Cortex of kidney (tissue), 1 donor: ENCODE measurements at places on chromosomes 5 and 9.

DNA sequence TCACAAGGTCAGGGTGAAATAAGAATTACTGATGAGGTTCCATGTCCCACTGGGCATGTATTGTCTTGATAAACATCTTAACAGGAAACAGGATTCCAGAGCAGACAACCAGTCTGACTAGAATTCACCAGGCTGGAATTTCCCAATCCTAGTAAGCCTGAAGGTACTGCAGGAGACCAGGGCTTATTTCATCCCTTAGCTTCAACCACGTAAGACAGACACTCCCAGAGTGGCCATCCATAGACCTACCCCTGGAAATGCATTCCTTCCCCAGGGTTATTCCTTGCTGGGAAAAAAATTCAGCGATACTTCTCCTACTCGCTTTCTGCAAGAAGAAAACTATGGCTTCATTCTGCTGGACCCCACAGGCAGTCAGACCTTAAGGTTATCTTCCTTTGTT is 785.4 kb downstream of the NR2F1-AS1 start:
- DNase-seq: no peak

DNA sequence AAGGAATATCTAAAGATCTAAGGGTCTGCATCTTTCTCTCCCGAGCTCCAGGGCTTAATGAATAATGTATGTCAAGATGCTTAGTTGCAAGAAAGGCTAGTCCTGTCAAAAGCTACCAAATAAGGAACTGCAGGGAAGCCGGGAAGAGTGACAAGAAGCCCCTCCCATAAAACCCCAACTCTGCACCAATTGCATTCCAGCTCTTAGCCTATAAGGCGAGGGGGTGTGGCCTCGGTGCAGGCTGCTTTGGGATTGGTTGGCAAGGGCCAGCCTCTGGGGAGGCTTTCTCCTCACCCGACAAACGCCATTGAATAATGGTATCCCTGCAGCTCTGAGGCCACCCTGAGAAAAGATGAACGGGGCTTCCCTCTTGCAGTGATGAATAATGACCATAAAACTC is 416.9 kb downstream of the RAB3C start:
- no peak for DNase-seq

DNA sequence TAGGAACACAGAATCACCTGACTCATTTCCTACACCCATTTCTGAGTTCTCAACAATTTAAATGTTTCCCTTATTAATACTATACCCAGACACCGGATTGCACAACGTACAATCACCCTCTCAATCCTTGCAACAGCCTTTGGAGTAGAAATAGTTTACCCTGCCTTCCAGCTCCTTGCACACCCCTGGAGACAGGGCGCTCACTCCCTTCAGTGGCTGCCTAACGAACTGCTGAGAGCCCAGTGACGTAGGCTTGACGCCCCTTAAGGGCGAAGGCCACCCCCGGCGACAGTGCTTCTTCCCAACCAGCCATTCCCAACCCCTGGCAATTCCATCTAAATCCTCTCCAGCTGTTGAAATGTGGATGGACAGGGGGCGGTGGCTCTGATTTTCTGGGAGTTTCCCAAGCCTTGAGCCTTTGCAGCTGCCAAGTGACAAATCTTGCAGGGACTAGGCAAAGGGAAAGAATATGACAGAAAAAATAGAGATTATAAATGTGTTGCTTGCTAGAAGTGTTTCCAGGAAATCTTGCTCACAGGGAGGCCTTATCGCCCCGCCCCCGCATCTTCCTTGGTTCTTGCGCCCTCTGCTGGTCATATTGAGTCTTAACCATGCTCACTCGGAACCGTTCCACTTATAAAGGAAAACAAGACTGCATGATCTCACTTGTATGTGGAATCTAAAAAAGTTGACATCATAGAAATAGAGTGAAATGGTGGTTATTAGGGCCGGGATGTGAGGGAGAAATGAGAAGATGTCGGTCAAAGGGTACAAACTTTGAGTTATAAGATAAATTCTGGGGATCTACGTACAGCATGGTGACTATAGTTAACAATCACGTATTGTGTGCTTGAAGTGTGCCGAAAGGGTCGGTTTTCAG is 7.6 kb upstream of the BARX1 start:
- no peak for DNase-seq

- no peak for DNase-seq
Measured at GRCh38 chr9:93033531-93033930, 25.0 kb upstream of the SUSD3 start.

GRCh38 chr9:35714123-35714522 is 17.9 kb downstream of the TLN1 start:
- DNase-seq: no peak

- DNase-seq: no peak
Measured at GRCh38 chr9:89843074-89843473, 238.3 kb downstream of the GADD45G start.

- no peak for DNase-seq
Measured at GRCh38 chr9:8351436-8351835, 551.9 kb upstream of the DMAC1 start.

DNA sequence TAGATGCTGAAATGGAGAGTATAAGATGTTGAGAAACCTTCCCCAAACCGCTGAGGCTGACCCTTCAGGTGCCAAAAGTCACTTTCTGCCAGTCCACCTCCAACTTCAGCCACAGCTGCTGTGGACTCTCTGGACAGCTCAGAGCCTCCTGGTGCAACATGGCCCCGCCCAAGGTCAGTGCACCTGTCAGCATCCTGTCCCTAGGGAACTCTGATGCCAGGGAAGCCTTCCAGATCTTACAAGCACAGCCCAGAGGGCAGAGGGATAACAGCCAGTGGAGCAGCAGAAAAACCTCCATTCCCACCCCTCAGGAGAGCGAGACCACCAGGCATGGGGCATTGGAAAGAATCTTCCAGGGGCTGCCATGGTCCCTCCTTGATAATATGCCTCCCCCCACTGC is 10.5 kb upstream of the PTGES2 start:
- DNase-seq: no peak

- no peak for DNase-seq
Measured at GRCh38 chr5:164302533-164303235, 797.3 kb downstream of the MAT2B start.

GRCh38 chr9:32978051-32978450 is 23.4 kb downstream of the APTX start:
- DNase-seq: no peak

DNA sequence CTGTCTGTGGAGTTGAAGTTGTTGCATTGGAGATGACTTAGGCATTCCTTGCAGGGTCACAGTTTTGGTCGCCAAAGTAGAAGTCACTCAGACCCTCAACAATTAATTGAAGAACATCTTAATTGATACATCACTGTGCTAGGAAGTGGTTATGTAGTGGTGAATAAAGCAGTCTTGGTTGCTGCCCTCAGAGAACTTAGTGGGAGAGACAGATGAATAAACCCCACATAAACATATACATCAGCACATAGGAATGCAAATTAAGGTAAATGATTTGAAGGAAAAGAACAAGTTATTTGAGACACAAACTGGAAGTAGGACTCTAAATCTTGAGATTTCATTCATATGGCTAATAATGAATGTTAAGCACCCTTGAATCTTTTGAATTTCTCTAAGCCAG is 25.7 kb downstream of the FAM174A start:
- DNase-seq: no peak

DNA sequence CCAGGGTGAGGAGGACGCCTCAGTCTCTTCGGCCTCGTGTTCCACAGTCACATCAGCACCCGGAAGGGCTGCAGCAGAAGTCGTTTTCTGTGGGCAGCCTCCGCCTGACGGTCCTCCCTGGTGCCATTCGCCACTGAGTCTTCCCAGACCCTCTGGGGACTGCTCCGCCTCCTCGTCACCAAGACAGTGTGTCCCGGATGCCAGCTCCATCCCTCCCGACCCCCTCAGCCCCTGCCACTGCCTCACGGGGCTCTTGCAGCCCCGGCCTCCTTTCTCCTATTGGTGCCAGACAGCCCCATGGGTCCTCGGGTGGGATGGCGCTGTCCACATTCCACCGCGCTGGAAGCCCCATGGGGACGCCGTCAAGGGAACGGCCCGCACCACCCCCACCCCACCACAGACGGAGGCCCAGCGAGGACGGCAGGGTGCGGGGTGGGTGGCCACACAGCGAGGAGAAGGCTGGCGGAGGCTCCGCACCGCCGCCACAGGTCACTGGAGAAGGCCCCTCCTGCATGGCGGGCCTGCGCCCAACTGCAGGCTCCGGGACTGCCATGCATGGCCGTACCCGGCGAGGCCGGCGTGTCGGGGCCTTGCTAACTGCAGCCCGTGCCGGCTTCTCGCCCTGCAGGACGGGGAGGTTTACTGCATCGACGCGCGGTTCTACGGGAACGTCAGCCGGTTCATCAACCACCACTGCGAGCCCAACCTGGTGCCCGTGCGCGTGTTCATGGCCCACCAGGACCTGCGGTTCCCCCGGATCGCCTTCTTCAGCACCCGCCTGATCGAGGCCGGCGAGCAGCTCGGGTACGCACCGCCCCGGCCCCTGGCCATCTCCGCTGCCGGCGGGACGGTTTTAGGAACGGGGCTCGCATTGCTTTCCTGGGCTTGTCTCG is 43.6 kb upstream of the CACNA1B start:
- no peak for DNase-seq

GRCh38 chr5:176787676-176788075 is 22.7 kb upstream of the UNC5A start:
- DNase-seq: no peak

- DNase-seq: no peak
Measured at GRCh38 chr9:130942679-130943078, 3.6 kb upstream of the FIBCD1 start.

- DNase-seq: no peak
Measured at GRCh38 chr5:148759101-148759500, 67.3 kb upstream of the ADRB2 start.

GRCh38 chr5:6448622-6449464 is at the start of gene UBE2QL1:
UBE2QL1 (plus strand) TSS chr5:6448859; CDS start chr5:6448894, 35 bp downstream.
- DNase-seq: no peak

DNA sequence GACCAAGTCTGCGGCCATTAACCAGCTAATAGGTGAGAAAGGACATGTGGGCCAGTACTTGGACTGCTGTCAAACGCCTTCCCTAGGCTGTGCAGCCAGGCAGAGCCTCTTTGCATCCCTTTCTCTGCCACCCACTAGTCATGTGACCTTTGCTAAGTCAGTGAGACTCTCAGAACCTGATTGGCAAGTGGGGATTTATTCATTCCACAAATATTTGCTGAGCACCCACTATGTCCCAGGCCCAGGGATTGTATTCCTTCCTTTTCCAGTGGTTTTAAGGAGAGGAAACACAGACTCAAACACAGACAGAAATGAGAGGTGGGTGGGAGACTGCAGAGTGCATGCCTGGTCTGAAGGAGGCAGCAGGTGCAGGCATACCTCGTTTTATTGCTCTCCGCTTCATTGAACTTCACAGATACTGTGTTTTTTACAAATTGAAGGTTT is 71.6 kb upstream of the GALNT10 start:
- DNase-seq: no peak

DNA sequence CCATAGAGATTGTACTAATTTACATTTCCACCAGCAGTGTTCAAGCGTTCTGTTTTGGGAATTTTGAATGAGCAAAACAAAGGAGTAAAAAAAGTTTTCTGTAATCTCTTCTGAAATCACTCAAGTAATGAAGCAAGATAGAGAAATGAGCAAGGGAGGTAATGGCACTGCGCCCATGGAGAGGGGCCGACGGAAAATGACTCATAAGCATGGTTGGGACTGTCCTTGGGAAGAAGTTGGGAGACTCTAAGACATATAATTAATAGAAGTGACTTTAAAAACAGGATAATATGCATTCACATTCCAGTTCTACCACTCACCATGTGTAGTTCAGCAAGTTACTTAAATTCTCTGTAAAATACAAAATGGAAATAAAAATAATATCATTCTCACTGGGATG is 62.5 kb upstream of the C5orf46 start:
- DNase-seq: no peak

GRCh38 chr5:56212130-56212879 is 20.8 kb downstream of the ANKRD55 start:
- DNase-seq: no peak

- DNase-seq: no peak
Measured at GRCh38 chr5:73284220-73284795, 111.3 kb downstream of the TMEM174 start.

GRCh38 chr5:112245656-112246055 is 173.4 kb downstream of the EPB41L4A start:
- no peak for DNase-seq

DNA sequence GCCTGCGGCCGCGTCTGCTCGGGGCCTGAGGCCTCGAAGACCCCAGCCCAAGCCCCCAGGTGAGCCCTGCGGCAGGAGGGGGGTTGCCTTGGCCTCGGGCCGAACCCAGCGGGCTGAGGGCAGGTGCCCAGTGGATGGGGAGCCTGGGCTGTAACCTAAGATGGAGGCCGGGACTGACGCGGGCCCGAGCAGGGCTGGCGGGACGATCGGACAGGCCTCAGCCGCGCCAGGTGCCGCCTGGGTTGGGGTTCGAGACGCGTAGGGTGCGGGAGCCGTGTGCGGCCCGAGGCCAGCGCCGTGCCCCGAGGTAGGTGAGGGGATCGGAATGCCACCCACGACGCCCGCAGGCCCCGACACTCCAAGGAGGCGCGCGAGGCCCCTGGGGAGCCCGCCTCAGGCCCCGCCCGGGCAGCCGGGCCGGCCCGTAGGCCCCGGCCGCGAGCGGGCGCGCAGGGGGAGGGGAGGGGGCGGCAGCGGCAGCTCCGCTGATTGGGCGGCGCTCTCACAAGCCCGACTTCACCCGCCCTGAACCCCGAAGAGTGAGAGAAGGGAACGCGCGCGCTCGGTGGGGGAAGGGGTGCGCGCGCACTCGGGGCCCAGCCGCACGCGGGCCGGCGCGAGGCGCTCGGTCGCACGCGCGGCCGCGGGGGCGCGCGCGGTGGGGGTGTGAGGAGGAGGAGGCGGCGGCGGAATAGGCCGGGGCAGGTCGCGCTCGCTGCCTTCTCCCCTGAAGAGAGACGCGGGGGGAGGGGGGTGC is at the start of gene NSD1:
Gene NSD1 (plus strand): TSS at position 678 of the 757 bp plus-strand sequence. CDS start 1,331 bp downstream, outside the sequence.
- DNase-seq: peak; percentile 45

DNA sequence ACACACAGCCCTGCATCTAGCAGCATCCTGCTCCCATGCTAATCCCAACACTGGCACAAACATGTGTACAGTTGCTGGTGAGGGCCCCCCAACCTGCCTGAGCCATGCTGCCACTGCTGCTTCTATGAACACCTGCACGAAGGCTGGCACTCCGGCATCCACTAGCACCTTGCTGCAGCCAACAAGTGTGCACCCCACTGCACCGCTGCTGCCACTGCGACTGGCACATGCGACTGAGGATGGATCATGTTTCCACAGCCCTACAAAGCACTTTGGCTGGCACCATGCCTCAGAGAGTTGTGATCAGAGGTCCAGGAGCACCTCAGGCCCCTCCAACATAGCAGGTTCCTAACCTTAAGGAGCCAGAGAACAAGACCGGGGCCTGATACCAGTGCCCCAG is 7.8 kb upstream of the PDCD1LG2 start:
- no peak for DNase-seq

DNA sequence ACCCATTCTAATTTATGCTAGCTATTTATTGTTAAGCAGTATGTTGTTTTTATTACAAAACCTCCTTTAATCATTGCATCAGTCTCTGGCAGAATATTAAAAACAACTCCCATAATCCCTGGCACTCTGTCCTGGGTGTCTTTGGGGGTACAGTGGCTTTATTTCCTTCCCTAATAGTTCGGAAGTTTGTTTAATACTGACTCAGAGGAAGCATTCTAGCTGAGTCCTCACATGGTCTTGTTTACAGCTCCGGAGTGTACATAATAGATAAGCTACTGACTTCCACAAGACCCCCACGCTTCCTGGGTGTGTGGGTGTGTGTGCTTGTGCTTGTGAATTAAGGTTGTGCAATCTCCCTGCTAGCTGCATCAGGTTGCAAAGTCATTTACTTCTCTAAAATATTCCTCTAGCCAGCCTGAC is 149.8 kb upstream of the CDKN2B start:
- no peak for DNase-seq
